ENCODE measurements at places on chromosomes 5 and 9. TPM values are rescaled to one million over a fixed set of nuclear protein-coding genes. Genes with fewer than 3 reads are reported as not detected.

The FGF18 gene
- total RNA-seq = 0.24 TPM

The S100Z gene
- total RNA-seq = not detected

The HTR4 gene
- not detected for total RNA-seq

The ICE1 gene
- total RNA-seq = 22.2 TPM

The FOXI1 gene
- total RNA-seq = not detected

The MSX2 gene
- total RNA-seq = not detected

The TAF1L gene
- under 0.01 TPM for total RNA-seq

The LIX1 gene
- not detected for total RNA-seq

The GFI1B gene
- not detected for total RNA-seq

The IFNA2 gene
- not detected for total RNA-seq

The DOK3 gene
- total RNA-seq = 0.85 TPM

The CAMK4 gene
- total RNA-seq = 2.2 TPM

The CCDC171 gene
- 1.9 TPM for total RNA-seq

The IRX1 gene
- total RNA-seq = 13.0 TPM

The CCL27 gene
- not detected for total RNA-seq

The C5orf63 gene
- 3.2 TPM for total RNA-seq

The SAXO1 gene
- total RNA-seq = not detected

The LECT2 gene
- total RNA-seq = not detected

The PCA3 gene
- total RNA-seq = not detected

The SLC36A2 gene
- total RNA-seq = not detected

The PCDHB5 gene
- 0.64 TPM for total RNA-seq

The FAM153A gene
- 1.3 TPM for total RNA-seq

The SPATA31A7 gene
- total RNA-seq = not detected

The ADAMTS16 gene
- not detected for total RNA-seq

The CERCAM gene
- 19.2 TPM for total RNA-seq

The CYFIP2 gene
- 2.1 TPM for total RNA-seq

The SIL1 gene
- total RNA-seq = 70.8 TPM

The OBP2B gene
- not detected for total RNA-seq

The PCDHGB7 gene
- 3.4 TPM for total RNA-seq

Measured in tracheal epithelial cell (primary cell).